Activated T-cell treated with anti-CD3 and anti-CD28 coated beads, Interleukin-2, amount 50 U/mL, for 1 hour (primary cell): ENCODE measurements at places on chromosomes 12 and 14.

DNA sequence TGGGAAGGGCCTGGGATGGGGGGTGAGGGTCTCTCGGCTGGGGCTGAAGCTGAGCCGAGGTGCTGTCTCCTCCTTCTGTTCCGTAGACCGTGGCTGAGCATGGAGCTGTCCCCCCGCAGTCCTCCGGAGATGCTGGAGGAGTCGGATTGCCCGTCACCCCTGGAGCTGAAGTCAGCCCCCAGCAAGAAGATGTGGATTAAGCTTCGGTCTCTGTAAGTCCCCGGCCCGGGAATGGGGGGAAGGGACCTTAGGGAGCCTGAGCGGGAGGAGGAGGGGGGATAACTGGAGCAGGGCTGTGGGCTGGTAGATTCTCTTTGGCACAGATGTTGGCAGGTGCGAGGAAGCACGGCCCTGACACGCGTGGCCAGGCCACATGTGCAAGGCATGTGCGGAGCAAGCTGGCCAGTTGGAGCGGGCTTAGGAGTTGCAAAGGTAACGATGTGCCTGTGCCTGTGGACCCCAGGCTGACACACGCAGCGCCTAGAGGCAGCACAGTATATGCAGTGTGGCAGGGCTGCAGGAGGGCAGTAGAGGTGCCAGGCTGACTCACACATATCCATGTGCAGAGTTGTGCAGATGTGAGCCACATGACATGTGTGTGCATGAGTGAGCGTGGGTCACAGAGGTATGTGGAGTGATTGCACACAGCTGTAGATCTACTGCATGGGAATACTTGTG is 512 bp downstream of the PDE1B start:
- DNase-seq = peak; percentile 35

DNA sequence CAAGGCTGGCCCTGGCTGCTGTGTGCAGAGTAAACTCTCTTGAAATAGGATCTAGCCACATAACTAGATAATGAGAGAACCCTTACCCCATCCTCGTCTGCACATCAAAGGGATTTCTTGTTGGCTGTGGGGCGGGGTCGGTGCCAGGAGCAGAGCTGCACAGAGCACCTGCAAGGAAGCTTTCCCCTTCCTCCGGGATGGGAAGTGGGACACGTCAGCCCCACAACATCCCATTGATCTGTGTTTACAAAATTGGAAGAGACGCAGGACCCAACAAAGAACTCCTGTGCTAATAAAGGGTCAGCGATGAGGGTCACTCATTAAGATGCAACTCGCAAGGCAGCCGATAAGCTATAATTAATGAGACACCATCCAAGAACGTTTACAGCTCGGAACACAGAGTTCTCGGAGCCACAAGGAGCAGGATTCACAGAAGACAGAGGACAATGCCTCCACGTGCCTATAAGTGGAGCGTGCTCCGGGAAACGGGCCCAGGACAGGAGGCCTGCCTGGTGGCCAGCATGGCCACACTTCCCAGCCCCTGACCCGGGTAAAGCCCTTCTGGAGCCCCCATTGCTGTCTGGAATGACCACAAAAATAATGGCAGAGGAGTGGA is 171.5 kb downstream of the SLC15A4 start:
- no peak for DNase-seq

DNA sequence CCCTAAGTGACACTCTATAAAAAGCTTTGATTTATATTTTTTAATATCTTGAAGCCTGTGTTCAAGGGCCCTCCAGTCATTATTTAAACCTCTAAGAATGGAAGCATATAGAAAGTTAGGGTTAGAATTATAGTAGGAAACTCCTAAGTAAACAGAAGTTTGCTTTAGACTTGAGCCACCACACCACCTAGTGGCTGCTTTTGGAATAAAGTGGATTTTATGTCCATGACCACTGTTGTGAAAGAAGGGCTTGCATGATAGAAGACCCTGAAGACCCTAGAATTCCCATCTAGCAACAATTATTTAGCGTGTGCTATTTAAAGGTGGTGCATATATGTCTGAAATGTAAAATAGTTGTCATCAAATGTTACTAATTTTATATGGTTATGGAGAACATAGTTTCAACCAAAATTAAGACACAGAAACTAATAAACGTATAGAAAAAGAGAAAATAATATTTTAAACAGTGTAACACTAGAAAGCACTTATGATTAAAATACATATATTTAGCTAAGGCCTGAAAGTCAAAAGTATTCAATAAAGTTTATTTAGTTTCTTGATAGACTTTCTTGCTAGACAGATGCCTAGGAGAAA is 21.3 kb downstream of the LRRIQ1 start:
- DNase-seq = no peak

- no peak for DNase-seq
Observed at GRCh38 chr12:53937596-53938325, 870 bp upstream of the HOXC13 start.

DNA sequence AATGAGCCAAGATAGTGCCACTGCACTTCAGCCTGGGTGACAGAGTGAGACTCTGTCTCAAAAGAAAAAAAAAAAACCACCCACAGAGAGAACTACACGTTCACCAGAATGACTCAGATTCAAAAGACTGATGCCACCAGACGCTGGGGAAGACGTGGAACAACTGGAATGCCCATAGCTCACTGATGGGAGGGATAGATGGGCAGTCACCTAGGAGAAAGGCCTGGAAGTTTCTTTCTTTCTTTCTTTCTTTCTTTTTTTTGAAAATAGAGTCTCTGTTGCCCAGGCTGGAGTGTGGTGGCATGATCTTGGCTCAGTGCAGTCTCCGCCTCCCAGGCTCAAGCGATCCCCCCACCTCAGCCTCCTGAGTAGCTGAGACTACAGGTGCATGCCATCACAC is 10.0 kb upstream of the KLC1 start:
- DNase-seq = no peak

DNA sequence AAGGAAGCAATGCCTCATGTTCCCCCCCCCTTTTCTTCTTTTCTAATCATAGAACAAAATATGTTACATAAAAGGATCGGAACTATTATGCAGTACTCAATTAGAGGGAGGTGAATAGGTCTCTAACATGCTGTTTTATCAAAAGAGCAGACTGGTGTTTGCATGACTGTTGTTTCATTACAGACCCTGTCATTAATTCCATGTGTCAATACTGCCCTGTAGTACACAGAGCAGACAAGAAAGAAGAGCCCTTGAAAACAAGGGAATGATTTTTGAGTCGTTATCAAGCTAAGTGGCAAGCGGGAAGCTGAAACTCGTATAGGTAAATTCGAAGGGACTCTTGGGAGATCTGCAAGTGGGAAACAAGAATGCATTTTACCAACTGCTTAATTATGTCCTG is 76.9 kb upstream of the TMEM263 start:
- no peak for DNase-seq

DNA sequence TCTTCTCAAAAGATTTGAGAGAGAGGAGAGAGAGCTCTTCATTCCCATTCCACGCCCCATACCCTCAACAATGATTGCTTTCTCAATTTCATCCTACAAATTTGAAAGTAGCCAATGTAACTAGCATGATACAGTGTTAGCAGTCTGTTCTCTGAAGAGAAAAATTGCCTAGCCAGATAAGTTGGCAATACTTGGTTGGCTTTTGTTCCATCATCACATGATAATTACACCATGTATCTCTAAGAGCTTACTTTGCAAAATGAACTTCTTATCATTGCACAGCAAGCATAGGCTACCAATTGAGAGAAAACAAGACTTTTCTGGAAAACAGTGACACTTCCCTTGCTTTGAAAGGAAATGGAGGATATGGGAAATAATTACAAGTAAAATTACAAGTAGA is 68.9 kb downstream of the FSCB start:
- no peak for DNase-seq

GRCh38 chr12:129687731-129688130 is 216.1 kb downstream of the TMEM132D start:
- no peak for DNase-seq

- DNase-seq = peak; percentile 43
Observed at GRCh38 chr12:122871851-122872780, 23.8 kb downstream of the VPS37B start.

- DNase-seq = no peak
Observed at GRCh38 chr12:39813776-39814175, 194.2 kb upstream of the ABCD2 start.

DNA sequence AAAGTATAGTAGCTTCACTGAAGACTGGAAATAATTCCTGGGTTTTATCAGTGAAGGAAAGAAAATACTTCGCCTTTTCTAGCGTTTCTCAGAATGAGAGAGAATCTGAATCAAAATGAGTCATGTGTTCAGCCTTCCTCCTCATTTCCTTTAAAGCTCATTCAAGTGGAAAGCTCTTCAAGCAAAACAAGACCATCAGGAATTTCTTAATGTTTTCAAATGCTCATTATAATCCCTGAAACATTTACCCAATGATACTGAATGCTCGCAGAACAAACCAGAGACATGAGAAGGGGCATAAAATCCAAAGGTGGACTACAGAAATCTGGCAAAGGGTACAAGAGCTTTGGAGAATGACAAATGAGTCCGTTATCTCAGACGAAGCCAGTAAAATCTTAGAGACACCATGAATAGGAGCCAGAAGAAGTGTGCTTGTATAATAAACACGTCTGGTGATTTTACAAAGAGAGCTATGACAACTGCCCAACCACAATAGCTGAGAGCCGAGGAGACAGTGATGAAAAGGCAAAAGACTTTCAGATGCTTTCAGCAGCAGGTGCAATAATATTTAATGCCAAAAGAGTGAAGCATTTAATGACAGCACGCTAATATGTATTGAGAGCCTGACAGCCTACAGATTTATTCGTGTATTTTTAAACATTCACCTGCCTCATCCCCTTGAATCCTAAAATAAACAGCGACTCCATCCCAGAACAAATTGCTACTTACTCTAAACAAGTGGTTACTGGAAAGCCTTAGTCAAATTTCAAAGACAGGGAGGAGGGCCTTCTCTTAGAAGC is 19.0 kb downstream of the SPRING1 start:
- no peak for DNase-seq

DNA sequence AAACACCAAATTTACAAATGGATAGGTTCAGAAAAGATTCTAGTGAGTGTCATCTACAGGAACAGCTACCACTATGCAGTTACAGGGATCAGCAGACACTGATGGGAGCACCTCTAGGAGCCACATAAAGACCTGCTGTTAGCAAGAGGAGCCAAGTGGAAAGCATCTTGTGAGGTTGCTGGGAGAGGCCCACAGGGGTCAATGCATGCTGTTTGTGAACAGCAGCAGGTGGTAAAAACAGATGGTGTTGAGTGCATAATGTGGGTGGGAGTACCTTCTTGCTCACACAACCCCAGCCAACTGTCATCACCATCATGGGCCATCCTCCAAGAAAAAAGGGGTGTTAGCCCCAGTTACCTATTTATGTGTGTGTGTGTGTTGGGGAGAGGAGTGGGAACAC is 215.2 kb upstream of the SSTR1 start:
- no peak for DNase-seq

DNA sequence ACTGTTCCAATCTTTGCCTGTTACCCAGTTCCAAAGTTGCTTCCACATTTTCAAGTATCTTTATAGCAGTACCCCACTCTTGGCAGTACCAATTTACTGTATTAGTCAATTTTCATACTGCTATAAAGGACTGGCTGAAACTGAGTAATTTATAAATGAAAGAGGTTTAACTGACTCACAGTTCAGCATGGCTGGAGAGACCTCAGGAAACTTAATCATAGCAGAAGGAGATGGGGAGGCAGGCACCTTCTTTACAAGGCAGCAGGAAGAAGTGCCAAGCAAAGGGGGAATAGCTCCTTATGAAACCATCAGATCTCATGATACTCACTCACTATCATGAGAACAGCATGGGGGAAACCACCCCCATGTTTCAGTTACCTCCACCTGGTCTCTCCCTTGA is 215.0 kb downstream of the SNAPC1 start:
- DNase-seq = no peak

DNA sequence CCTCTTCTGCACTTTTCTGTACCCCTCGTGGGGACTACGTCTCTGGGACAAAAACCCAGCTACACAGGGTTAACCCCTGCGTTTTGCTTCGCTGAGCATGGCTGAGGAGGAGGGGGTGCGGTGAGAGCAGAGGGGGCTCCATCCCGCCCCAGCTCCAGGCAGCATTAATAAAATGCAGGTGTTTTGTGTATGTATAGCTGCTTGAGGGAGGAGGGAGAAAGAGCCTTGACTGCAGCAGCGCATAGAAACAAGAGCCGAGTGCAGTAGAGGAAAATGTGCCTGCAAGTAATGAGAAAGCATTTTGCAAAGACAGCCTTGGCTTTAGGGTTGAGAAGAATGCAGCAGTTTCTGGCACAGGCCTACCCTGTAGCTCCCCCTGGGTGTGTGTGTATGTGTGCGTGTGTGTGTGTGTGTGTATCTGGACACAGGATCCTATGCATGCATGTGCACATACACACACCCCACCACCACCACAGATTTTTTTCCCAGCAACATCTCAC is 103.9 kb downstream of the ZFP36L1 start:
- DNase-seq = no peak

DNA sequence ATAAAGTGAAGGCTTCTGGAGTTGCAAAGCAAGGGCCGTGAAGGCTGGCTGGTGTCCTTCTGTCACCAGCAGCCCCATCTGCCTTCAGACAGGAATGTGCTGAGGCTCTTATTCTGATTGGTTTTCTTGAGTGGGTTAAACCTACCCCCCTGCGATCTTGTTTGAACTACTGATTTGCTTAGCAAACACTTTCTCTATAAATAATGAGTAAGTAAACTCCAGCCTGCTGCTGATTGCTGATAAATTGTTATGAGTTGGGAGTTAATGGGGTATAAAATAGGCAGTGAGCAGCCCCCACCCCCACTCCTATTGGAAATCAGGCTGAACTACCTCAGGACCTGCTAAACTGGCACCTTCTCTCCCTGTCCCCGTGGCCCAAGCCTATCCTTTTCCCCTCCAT is 146.1 kb upstream of the NOS1 start:
- DNase-seq = no peak

DNA sequence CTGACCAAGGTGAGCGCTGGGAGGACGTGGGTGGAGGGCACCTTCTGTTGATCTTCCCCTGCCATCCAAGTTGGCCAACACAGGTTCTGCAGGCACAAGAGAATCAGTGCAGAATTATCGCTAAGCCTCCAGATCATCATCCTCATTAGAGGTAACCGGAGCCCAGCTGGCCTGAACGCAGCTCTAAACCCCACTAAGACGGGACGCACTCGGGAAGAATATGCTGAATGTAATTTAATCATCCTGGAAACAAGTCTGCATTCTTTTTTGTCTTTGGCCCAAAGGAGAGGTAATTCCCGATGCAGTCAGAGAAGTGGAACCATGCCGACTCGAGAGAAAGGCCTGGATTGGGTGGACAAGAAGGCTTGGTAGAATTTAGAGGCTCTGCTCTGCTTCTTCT is 111.0 kb upstream of the GSC start:
- DNase-seq = no peak

GRCh38 chr12:8701046-8701660 is 3.4 kb downstream of the RIMKLB start:
- DNase-seq = no peak

- DNase-seq = no peak
Observed at GRCh38 chr14:71004481-71004880, 97.2 kb downstream of the PCNX1 start.

DNA sequence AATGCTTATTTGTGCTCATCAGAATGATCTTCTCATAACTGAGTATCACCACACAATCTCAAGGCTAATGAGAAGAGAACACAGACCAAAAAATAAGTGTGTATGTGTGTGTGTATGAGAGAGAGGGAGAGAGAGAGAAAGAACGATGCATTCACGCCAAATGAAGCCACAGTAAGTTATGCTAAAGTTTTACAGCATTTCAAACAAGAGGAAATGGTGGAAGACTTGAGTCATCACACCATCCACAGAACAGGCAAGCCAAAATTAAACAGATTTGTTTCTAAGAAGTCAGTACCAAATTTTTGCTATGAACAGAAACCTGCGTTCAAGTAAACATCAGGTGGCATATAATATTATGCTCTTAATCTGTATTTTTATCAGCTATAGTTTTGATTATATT is 141.2 kb downstream of the MED13L start:
- no peak for DNase-seq
